ENCODE measurements at places on chromosomes 12 and 14. TPM values are rescaled to one million over a fixed set of nuclear protein-coding genes. Genes with fewer than 3 reads are reported as not detected.

The REM2 gene
- 0.43 TPM for total RNA-seq

The OR4E2 gene
- not detected for total RNA-seq

The POU6F1 gene
- 19.4 TPM for total RNA-seq

The CIDEB gene
- 10.1 TPM for total RNA-seq

The PLD4 gene
- not detected for total RNA-seq

The SLC6A15 gene
- total RNA-seq = 0.24 TPM

The CLEC2D gene
- total RNA-seq = 12.6 TPM

The SPIC gene
- not detected for total RNA-seq

The AQP2 gene
- total RNA-seq = 0.33 TPM

The FGD4 gene
- total RNA-seq = 26.7 TPM

The PRB2 gene
- not detected for total RNA-seq

The PHC1 gene
- total RNA-seq = 31.1 TPM

The SLC10A1 gene
- total RNA-seq = not detected

The NPFF gene
- total RNA-seq = not detected

The MANSC1 gene
- 23.2 TPM for total RNA-seq

The AKAP6 gene
- 108 TPM for total RNA-seq

The FOXG1 gene
- total RNA-seq = not detected

The RPGRIP1 gene
- total RNA-seq = 0.88 TPM

The MYF5 gene
- total RNA-seq = not detected

The PUS7L gene
- total RNA-seq = 16.5 TPM

The EID3 gene
- 6.0 TPM for total RNA-seq

The PIWIL1 gene
- total RNA-seq = not detected

The COL2A1 gene
- total RNA-seq = not detected

The LMO3 gene
- 74.1 TPM for total RNA-seq

The SAMD4A gene
- 236 TPM for total RNA-seq

The ALG10 gene
- total RNA-seq = 7.9 TPM

The GLS2 gene
- total RNA-seq = 0.24 TPM

The PRH2 gene
- not detected for total RNA-seq

The VRTN gene
- not detected for total RNA-seq

The SMIM10L1 gene
- 15.3 TPM for total RNA-seq

The DIO2 gene
- total RNA-seq = 6.1 TPM

The ENTPD5 gene
- total RNA-seq = 10.6 TPM

The TIGAR gene
- 12.1 TPM for total RNA-seq

The KRT3 gene
- not detected for total RNA-seq

The SSPN gene
- total RNA-seq = 65.4 TPM

The GARIN6 gene
- not detected for total RNA-seq

The MGST1 gene
- 110 TPM for total RNA-seq

The PLEKHG7 gene
- not detected for total RNA-seq

The ADCY6 gene
- 39.2 TPM for total RNA-seq

The NFATC4 gene
- 87.2 TPM for total RNA-seq

The DBX2 gene
- 0.19 TPM for total RNA-seq

The ABHD12B gene
- total RNA-seq = not detected

The RGS6 gene
- 2.0 TPM for total RNA-seq

The DTX1 gene
- total RNA-seq = 4.5 TPM

The C12orf56 gene
- total RNA-seq = not detected

The CLEC9A gene
- total RNA-seq = not detected

The IGF1 gene
- 267 TPM for total RNA-seq

The FAIM2 gene
- 2.5 TPM for total RNA-seq

The NELL2 gene
- 0.52 TPM for total RNA-seq

The SSTR1 gene
- total RNA-seq = 1.5 TPM

The IFNG-AS1 gene
- total RNA-seq = 0.24 TPM

The RAD51B gene
- 15.1 TPM for total RNA-seq

The GLT1D1 gene
- 1.9 TPM for total RNA-seq
